A172 (cell line): ENCODE measurements at places on chromosomes 16 and 17.

DNA sequence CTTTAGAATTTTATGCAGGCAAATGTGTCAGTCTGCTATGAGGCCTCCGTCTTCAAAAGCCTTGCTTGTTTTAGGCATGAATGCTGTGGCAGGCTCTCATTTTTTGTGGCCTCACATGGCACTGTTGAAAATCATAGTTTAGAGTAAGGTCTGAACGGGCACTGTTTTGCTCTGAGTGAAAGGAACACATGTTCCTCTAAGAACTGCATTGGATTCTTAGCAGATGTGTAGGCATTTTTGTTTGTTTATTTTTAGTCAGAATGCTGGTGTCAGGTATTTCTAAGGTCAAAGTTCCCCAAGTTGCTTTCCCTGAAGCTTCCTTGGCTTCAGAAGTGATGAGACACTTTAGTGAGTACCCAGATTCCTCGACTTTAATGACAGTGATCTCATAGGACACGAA, 173.7 kb downstream of the HS3ST3B1 start:
- DNase-seq = no peak

DNA sequence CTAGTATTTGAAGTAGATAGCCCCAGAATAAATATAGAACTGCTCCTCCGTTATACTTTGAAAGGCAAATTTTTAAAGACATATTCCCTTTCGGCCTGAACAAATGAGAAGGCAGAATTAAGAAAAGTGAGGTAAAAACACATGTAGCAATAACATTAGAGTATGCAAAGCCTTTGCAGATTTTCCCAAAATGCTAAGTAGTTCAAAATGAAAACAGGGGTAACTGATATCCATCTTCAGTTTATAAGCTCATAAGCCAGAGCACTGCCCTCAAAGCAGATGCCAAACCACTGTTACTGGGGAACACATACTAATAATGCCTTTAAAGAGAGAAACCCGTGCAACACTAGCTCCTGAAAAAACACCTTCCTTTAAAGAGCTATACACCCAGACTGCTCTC, 51.3 kb upstream of the CLEC18B start:
- DNase-seq = no peak

DNA sequence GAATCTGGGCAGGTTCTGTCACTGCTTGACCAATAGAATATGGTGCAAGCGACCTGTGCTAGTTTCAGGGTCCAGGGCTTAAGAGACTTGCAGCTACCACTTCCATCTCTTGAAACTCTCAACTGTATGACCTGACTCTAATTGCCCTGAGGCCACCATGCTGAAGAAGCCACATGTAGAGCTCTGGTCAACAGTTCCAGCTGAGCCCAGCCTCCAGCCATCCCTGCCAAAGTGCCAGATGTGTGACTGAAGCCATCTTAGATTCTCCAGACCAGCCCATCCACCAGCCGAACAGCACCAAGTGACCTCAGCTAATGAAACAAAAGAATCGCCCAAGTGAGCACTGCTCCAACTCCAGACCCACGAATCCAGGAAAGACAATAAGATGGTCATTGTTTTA, 3.4 kb upstream of the MT2A start:
- DNase-seq = no peak

- no peak for DNase-seq
Observed at GRCh38 chr16:49749816-49750215, 106.1 kb downstream of the ZNF423 start.

GRCh38 chr16:81460075-81460474, 15.5 kb downstream of the CMIP start:
- DNase-seq = no peak

GRCh38 chr17:67515490-67516083, 138.5 kb downstream of the PITPNC1 start:
- DNase-seq = no peak

DNA sequence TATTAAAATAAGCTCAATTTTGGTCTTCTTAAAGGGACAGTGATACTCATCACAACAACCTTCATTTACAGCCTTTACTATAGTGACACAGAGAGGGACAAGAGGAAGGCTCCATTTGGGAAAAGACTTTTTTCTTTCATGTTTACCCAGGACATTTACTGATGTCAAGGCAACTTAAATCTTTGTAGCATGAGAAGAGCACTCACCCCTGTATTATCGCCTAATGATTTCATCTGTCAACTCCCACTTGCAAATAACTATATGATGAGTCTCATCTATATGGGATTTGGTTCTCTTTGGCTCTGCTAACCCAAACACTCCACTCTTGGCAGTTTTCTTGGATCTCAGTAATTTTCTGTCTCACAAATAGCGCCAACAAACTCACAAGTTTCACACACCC, 24.1 kb downstream of the BLMH start:
- no peak for DNase-seq
